CD4-positive, alpha-beta T cell (primary cell): ENCODE measurements at places on chromosomes 11 and 22.

DNA sequence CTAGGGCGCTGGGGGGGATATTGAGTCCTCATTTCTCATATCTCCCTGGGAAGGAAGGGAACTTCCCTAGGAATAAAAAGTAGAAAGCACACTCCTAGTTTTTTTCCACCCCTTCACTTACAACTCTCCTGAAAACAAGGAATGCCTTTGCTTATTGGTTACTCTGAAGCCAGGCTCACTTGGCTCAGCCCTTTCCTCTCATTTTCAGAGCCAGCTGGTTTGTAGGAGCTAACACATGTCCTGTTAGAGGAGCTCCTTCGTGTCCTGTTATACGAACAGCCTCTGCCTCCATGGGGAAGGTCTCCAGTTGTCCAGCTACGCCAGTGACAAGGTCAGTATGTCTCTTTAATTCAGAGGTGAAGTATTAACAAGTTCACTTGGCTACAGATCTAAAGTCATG lies 17.6 kb downstream of the ALKBH8 start:
- no peak for DNase-seq

GRCh38 chr11:12430954-12431595 lies 53.7 kb downstream of the PARVA start:
- no peak for DNase-seq

DNA sequence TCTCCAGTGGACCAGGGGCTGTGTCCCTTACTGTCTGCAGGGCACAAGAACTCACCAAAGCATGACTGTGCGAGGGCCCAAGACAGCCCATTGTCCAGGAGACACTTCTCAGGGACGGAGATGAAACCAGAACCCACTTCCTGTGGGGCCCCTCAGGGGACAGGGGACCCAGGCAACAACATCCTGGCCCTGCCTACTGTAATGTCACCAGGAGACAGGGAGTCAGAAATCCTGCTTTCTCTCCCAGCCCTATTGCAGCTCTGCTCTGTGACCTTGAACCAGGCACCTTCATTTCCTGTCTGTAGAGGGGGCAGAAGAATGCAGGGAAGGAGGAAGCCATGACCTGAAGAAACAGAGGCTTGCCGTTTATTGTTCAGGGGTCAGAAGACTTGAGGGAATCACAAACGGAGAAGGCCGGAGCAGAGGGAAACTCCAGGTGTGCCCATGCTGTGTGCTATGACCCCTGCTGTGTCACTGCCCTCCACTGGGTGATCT lies 98.0 kb downstream of the NAT10 start:
- DNase-seq, result no peak

DNA sequence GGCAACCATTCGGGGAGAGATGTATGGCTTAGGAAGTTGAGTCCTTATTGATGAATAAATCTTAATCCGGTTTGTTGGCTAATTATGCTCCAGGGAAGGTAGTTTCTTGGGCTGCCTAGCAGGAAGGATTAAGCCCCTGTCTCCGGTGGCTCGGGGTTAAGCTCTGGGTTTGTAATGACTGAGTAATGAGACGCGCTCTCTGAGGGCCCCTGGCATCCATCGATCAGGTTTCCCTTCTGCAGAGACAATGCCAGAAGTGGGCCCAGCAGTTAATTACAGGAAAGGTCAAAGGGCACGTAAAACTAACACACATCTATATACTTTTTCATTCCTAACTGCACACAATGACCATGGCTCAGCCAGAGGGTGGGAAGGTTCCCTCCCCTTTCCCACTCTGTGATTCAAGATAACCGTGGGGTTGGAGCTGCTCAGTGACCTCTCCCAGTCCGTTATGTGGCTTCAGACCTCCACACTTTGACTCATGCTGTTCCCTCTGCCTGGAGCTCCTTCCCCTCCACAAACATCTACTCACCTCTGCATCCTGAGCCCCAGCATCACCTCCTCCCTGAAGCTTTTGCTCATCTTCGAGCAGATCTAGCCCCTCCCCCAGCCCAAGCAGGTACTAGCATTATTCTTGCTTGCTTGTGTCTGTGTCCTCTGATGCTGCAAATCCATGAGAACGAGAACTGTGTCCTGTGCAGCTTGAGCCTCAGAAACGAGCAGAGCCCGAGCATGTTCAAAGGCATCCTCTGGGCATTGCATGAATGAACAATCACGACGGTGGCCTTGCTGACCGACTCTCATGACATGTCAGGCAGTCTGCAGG lies 16.6 kb downstream of the SCUBE1 start:
- no peak for DNase-seq

GRCh38 chr11:19934828-19935259 lies 222.2 kb downstream of the NAV2 start:
- no peak for DNase-seq

GRCh38 chr22:44892803-44893730 lies 116.7 kb downstream of the PHF21B start:
- no peak for DNase-seq

GRCh38 chr11:35487532-35488078 lies 37.8 kb downstream of the PAMR1 start:
- no peak for DNase-seq

GRCh38 chr22:45587638-45588505 lies 83.8 kb upstream of the ATXN10 start:
- DNase-seq, result no peak

- DNase-seq, result no peak
Observed at GRCh38 chr11:121341609-121342008, 49.0 kb downstream of the SC5D start.

- no peak for DNase-seq
Observed at GRCh38 chr22:39466228-39467006, 9.6 kb downstream of the MGAT3 start.

DNA sequence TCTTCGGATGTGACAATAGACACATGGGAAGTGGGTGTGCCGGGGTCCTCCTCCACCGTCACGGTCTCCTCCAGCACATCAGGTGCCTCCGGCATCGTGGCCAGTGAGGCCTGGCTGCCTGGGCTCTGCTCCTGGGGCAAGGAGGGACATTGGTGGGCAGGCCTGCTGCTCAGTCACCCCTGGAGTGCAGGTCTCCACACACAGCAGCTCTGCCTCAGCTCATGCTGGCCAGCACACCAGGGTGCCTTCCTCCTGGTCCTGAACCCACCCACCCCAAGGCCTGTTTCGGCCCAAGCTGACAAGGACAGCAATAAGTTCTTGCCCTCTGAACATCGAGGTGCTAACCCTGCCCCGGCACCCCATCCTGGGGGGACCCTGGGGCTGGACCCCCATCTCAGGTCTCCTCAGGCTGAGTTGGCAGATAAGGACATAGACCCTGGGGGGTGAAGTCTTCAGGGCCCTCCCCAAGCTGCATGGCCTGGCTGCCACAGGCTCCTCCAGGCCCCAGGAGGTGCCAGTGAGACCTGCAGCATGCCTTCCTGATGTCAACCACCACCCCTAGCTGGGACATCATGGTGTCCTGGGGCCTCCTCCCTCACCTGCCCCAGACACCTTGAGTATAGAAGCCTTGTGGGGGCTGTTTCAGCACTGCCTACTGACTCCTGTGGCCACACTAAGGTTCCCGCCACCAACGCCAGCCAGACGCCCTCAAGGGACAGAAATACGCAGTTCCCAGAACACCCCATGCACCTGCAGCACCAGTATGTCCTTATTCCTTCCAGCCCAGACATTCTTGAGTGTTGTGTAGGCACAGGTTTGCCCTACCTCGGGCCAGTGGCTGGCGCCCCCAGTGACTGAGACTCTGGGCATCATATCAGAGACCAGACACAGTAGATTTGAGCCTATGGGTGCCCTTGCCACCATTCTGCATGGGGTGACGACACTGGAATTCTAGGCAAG lies 34.4 kb downstream of the ARVCF start:
- no peak for DNase-seq

GRCh38 chr11:81197396-81197795 lies 1536.3 kb downstream of the FAM181B start:
- no peak for DNase-seq

DNA sequence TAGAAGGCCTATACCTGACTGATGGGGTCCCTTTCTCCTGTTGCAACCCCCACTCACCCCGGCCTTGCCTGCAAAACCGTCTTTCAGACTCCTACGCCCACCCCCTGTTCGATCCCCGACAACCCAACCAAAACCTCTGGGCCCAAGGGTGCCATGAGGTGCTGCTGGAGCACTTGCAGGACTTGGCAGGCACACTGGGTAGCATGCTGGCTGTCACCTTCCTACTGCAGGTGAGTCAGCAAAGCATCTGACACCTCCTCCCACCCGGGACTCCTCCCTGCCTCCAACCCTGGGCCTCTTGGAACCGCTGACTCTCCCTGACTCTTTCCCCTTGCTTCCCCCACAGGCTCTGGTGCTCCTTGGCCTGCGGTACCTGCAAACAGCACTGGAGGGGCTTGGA lies 1.2 kb downstream of the ROM1 start:
- no peak for DNase-seq

GRCh38 chr11:121367001-121367843 lies 74.7 kb downstream of the SC5D start:
- DNase-seq, result peak; percentile 22

DNA sequence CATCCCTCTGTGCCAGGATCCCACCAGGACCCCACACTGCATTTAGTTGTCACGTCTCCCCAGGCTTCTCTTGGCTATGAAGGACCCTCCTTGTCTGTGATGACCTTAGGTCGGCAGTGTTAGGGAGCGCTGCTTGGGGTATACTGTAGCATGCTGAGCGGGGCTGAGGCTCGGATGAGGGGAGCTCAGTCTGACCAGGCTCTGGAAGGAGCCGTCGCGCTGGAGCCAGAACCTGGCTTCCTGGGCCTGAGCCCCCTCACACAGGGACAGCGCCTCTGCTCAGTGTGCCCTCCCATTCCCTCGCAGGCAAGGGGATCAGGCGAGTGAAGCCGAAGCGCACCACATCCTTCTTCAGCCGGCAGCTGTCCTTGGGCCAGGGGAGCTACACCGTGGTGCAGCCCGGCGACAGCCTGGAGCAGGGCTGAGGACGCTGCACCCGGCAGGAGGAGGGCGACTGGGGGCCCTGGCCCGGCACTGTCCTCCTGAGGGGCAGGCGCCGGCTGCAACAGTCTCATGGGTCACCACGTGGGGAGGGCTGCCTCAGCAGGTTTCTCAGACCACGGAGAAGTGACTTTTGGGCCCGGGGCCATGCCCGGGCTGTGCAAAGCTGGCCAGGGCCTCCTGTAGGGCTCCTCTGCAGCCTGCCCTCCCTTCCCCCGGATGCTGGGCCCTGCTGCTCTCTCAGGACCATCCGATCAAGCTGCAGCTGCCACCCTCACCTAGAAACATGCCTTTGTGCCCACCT lies 11.5 kb upstream of the NEAT1 start:
- no peak for DNase-seq

GRCh38 chr11:72081821-72082453 lies 1.3 kb downstream of the LRRC51 start:
- DNase-seq, result no peak

GRCh38 chr11:96284917-96285316 lies 58.1 kb downstream of the MAML2 start:
- DNase-seq, result no peak

DNA sequence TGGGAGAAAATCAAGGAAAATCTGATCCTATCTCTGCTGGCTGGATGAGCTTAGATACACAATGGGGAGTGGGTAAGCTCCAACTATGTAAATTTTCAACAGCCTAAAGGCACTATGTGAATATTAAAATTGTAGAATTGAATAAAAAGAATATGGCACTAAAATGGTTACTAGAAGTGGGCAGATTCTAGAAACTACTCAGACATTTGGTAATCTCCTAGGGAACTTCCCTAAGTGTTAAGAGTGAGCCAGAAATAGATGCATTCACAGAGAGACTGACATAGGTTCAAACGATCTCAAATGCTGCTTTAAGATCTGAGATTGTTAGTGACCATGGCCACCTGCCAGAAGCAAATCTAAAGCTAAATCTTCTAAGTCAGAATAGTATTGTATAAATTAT lies 4.3 kb upstream of the OR52E1 start:
- DNase-seq, result no peak

DNA sequence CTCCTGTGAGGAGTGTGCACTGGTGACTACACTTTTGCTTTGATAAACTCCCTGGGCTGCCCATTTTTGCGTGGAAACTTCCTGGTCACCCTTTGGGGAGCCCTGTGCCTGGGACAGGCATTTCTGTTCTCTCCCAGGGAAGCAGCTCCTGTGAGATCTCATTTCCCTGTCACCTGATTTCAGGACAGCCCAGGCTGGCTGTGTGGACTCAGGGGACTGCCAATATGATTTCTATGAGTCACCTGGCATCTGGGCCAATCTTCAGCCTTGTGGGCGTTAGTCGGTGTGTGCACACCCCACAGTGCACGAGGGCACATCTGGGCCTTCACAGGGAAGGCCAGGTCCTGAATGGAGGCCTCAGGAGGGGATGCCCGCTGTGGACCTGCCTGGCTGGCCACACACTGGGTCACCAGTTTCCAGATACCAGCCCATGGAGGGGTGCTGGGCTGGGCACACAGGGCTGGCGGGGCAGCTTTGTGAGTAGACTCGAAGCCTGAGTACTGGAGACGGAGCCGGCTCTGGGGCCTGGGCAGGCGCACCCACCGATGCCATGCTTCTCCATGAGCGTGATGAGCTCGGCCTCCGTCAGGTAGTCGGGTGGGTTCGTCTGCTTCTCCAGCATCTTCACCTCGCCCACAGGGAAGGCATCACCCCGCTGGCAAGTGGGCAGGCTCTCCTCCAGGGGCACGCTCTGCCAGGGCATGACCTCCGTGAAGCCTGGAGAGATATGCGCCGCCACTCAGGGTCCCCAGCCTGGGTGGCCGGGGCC lies 9.4 kb upstream of the PPM1F start:
- no peak for DNase-seq

GRCh38 chr22:37887584-37888378 lies 18.3 kb upstream of the MICALL1 start:
- DNase-seq, result no peak

DNA sequence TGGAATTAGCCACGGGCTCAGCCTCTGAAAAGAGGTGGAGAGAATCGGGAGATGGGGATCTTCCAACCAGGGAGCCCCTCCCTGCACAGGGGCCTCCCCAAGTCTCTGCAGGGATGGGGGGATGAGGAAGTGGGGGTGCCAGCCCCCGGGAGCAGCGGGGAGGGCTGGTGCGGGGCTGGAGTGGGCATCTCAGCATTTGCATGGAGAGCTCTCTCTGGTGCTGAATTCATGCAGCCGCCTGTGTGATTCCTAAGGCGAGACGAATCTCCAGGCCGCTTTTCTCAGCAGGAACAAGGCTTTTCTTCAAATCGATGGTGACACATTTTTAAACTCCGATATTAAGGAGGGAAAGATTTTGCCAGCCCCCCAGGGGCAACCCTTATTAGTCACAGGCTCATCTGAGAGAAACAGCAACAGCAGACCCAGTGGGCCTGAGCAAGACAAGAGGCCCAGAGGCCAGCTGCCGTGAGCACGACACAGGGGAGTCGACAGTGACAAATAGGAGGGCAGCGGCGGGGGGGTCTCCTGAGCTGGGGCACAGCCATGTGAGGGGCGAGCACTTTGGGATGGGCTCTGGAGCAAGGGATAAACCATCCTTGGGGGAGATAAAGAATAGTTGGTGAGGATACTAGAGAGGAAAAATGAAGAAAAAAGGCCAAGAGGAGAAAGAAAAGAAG lies 29.0 kb downstream of the MACROD1 start:
- DNase-seq, result no peak

- no peak for DNase-seq
Observed at GRCh38 chr11:93822359-93822758, 28.1 kb downstream of the VSTM5 start.
